ENCODE measurements at places on chromosomes 5 and 9. TPM values are rescaled to one million over a fixed set of nuclear protein-coding genes. Genes with fewer than 3 reads are reported as not detected.
A peak's percentile ranks its signal among the peaks of the same experiment; 100 is the strongest.

DNA sequence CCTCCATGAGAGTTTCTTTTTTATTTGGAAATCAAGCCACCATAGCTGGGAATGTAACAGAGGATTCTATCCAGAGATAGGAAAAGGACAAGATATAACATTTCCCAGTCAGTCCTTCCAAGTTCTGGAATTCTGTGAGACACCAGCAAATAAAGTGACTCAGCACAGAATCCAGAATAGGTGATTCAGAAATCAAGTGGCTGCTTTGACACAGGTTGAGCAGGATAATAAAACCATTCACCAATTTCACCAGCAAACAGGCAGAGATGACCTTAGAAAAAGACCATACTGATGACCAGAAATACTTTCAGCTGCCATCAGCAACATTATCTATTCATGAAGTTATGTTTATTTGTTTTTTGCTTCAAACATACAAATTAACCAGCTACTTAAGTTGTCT is 491.5 kb upstream of the TUSC1 start:
- DNase-seq = no peak

DNA sequence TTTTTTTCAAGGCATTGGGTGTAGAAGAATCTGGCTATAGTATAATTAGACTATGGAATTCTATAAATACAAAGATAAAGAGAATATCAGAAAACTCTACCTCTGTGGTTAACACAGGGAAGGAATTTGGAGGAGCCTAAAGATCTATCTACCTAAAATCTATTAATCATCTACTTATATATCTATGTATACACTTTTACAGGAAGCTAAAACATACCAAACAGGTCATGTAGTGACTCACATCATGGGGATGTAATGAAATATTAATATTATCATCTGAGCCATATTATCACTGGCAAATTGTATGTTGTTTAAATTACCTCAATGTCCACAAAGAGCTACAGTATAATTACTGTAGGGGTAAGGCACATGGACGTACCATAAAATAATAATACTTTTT is 1748.2 kb downstream of the EFNA5 start:
- DNase-seq = no peak

GRCh38 chr5:61069150-61069549 is 93.1 kb downstream of the SMIM15 start:
- no peak for DNase-seq

- no peak for DNase-seq
Measured at GRCh38 chr9:2824564-2824963, 19.3 kb downstream of the PUM3 start.

DNA sequence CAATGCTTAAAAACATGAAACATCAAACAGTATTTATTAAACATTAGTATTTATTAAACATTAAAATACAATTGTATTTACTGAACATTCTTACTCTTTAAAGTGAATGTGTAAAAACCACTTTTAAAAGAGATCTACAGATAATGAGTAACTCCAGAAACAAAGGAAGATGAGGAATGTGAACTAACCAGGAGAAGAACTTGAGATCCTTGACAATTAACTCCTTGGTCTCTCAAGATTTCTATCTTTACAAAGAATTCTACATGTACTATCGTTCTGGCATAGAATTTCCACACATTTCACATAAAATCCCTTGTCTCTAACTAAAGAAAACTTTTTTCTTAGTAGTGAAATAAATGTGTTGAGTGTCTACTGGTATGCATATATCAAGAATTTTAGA is 28.7 kb upstream of the IFNE start:
- no peak for DNase-seq

GRCh38 chr5:62647241-62647640 is 68.6 kb downstream of the LRRC70 start:
- DNase-seq = no peak

DNA sequence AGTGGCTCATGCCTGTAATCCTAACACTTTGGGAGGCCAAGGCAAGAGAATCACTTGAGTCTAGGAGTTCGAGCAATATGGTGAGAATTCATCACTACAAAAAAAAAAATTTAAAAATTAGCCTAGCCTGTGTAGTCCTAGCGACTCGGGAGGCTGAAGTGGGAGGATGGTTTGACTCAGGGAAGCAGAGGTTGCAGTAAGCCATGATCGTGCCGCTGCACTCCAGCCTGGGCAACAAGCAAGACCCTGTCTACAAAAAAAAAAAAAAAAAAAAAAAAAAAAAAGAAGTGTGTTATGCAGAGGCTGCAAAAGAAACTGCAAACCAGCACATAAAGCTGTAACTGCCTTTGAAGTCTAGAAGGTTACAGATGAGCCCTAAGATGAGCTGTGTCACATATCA is 116.9 kb upstream of the SLC1A3 start:
- DNase-seq = no peak

DNA sequence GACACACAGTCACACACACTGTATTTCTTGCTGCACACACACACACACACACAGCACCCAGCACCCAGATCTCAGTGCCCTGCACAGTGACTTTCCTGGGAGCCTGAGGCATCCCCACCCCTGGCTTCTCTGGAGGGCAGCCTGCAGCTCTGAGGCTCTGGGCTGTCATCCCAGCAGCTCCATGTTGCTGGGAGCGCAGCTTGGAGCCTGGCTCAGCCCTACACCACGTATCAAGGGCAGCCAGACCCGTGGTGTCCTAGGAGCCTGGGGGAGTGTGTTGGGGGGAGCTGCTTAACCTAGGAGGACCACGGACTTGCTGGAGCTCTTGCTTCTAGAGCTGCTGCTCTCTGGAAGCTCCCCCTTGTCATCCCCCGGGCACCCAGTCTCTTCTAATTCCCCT is 5.2 kb downstream of the IER5L start:
- DNase-seq = no peak

- DNase-seq = no peak
Measured at GRCh38 chr5:177312649-177313181, 1.0 kb upstream of the MXD3 start.

GRCh38 chr5:136038635-136039034 is 9.8 kb downstream of the TGFBI start:
- no peak for DNase-seq

- DNase-seq = no peak
Measured at GRCh38 chr5:115507681-115508080, 36.9 kb downstream of the FEM1C start.

DNA sequence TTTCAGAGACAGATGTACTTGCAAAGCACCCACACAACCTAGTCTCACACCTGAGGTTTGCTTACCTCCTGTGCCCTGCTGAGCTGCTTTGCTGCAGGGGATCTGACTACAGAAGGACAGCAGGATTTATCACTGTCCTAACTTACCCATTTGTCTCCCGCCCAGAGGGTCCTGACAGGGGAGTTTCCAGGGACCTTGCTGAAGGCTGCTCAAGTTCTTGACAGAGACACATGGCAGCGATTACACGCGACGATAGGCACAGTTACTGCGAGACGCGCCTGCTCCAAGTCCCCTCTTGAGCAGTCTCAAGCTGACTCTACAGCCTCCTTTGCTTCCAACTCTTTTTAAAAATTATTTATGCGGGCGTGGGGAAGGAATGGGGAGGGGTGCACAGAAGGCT is 24.6 kb upstream of the GALNT10 start:
- DNase-seq = no peak

DNA sequence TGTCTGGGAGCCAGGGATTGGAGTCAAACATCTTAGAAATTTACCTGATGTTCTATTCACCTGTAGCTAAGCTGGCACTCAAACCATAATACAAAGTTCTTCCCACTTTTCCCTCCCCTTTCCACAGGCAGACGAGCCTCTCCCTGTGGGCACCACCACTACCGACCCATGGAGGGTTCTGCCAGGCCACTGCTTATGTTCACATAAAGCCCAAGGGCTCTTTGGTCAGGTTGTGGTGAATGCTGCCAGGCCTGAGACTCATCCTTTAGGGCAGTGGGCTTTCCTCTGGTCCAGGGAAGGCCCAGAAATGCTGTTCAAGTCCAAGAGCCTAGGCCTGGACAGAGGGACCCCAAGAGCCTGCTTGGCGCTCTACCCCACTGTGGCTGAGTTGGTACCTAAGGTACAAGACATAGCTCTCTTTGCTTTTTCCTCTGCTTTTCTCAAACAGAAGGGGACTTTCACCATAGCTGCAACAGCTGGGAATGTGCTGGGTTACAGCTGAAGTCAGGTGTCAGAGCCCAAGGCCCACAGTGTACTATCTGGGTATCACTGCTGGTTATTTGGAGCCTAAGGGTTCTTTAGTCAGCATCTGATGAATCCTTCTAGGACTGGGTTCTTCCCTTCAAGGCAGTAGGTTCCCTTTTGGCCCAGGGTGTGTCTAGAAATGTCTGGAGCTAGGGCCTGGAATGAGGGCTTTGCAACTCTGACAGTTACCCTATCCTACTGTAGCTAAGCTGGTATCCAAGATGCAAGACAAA is 620.1 kb downstream of the TLE1 start:
- no peak for DNase-seq

DNA sequence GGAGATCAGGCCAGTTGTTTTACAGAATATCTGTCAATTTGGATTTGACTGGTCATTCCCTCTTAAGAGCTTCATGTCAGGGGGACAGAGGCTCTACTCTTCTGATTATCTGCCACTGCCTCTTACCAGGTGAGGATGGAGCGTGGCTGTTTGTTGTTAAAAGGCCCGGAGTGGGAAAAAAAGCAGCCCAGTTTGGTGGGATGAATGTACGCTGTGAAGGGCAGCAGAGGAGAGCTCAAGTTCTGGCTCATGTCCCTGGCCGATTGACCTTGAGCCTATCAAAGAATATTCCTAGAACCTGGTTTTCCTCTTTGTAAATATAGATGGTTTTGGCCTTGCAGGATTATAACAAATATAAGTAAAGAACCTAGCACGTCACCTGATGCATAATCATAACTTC is 16.3 kb upstream of the SHB start:
- peak; percentile 15 for DNase-seq

GRCh38 chr5:56142233-56142613 is 90.9 kb downstream of the ANKRD55 start:
- DNase-seq = no peak

DNA sequence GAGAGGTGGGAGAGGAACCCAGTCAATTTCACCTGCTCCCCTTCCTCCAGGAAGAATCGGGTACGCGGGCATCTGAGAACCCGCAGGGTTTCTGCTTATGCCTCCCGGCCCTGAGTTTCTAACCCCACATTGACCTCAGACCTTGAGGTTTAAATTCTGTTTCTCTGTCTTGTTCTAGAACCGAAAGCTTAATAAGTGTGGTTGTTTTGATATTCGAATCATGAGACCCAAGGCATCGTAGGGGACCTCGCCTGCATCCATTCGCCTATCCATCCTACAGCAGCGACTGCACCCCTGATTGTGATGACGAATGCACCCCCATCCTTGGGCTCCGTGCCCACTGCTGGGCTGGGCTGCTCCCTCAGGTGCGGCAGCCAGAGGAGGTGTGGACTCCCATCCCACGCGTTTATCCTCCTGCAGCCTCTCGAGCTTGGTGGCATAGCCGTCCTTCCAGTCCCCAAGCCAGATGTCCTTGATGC is 80.8 kb upstream of the IER5L start:
- DNase-seq = no peak

DNA sequence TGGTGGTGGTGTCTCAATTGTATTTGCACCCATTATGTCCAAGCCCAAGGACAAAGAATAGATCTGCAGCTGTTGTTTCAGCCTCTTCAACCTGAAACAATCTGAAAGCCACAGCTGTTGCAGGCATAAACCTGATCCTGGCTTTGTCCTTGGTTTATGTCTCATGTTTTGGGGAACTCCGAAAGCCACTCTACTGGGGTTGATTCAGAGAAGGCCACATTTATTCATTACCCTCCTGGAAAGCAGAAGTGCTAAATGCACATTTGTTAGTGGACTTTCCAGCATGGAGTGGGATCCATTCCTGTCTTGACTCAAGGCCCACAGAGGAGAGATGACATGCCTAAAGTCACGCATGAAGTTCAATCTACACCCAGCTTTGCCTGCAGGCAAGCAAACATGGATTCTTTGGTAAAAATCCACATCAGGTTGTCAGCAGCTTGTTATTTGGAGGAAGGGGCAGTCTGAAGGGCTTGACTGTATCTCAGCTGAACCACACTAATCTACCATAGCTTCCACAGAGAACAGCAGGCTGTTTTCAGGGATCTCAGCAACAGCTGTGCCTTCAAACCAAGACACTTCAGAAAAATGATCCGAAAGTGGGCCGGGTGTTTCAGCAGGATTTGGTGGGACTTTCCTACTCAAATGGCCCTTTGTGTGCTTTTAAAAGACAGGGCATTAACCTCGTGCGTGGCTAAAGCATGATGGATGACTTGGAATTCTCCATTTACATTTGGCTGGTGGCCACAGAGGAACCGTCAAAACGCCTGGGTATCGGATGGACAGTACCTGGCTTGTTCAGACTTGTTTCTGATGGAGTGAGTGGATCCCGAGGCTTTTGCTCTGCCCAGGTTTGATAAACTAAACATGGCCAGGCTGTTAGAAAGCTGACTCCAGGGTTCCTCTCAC is 36.2 kb upstream of the ADAM19 start:
- DNase-seq = no peak

GRCh38 chr9:72256931-72257330 is 107.7 kb downstream of the GDA start:
- no peak for DNase-seq

DNA sequence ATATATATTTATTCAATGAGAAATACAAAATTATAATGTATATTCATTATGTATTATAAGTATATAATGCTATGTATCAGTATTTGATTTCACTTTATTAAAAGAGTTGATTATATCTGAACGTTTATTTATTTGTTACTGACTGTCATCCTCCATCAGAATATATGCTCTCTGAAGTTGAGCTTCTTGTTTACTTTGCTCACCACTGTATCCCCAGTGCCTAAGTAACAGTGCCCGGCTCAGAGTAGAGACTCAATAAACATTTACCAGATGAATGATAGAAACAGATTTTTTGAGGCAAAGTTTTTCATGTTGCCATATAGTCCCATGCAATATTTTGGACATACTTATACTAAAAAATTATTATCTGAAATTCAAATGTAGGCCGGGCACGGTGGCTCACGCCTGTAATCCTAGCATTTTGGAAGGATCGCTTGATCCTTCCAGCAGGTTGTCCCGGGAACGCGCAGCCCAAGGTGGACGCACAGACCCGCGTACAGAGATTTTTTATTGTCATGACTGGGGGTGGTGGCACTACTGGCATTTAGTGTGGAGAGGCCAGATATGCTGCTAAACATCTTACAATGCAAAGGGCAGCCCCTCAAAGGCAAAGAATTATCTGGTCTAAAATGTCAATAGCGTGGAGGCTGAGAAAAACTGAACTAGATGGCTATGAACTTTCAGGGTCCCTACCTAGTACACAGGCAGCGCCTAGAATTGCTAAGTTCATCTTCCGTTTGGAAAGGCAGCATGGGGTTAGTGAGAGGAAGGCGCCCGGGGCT is 761 bp upstream of the DNAJC25 start:
- no peak for DNase-seq

LCN1 gene
- not detected for total RNA-seq

SLC23A1 gene
- not detected for total RNA-seq

PTAR1 gene
- total RNA-seq = 48.8 TPM

PCDHA9 gene
- total RNA-seq = 1.7 TPM

HRCT1 gene
- 3.7 TPM for total RNA-seq

ZDHHC11B gene
- total RNA-seq = not detected

GHR gene
- 2.7 TPM for total RNA-seq

OCLN gene
- total RNA-seq = 4.4 TPM

Measured in osteocyte (in vitro differentiated cells).